ENCODE measurements at places on chromosomes 5 and 9. TPM values are rescaled to one million over a fixed set of nuclear protein-coding genes. Genes with fewer than 3 reads are reported as not detected.

TAF11L5 gene
- total RNA-seq = not detected

NPR3 gene
- 0.05 TPM for total RNA-seq

SERF1B gene
- 18.2 TPM for total RNA-seq

QRFP gene
- total RNA-seq = not detected

ENHO gene
- total RNA-seq = not detected

CFAP157 gene
- total RNA-seq = not detected

LCN2 gene
- not detected for total RNA-seq

TTC16 gene
- total RNA-seq = not detected

C9orf153 gene
- total RNA-seq = not detected

ANKRD34B gene
- total RNA-seq = not detected

MEGF10 gene
- 0.15 TPM for total RNA-seq

PDLIM4 gene
- total RNA-seq = 40.4 TPM

PCDHA11 gene
- under 0.01 TPM for total RNA-seq

SGCD gene
- total RNA-seq = not detected

CTNND2 gene
- total RNA-seq = not detected

OLFML2A gene
- total RNA-seq = 0.54 TPM

DBH gene
- not detected for total RNA-seq

EGFLAM gene
- 1.1 TPM for total RNA-seq

CTXN3 gene
- not detected for total RNA-seq

SH3GL2 gene
- 0.07 TPM for total RNA-seq

EIF4E1B gene
- not detected for total RNA-seq

GALT gene
- 18.5 TPM for total RNA-seq

RFESD gene
- total RNA-seq = 3.1 TPM

TMEM174 gene
- total RNA-seq = not detected

IL5 gene
- not detected for total RNA-seq

ANKRD33B gene
- total RNA-seq = 6.9 TPM

ZNF354B gene
- 4.1 TPM for total RNA-seq

NRARP gene
- 35.8 TPM for total RNA-seq

FOXD4L6 gene
- not detected for total RNA-seq

ZNF354C gene
- 3.1 TPM for total RNA-seq

ZBED3 gene
- total RNA-seq = 4.7 TPM

ECM2 gene
- total RNA-seq = not detected

SLC1A3 gene
- total RNA-seq = 0.34 TPM

CNTNAP3 gene
- 3.3 TPM for total RNA-seq

NKD2 gene
- total RNA-seq = 0.25 TPM

F2RL2 gene
- 0.25 TPM for total RNA-seq

Measured in mammary microvascular endothelial cell (primary cell).